RCC 7860 (cell line): ENCODE measurements at places on chromosomes 3 and 15.

- DNase-seq, result no peak
These were observed 26.3 kb upstream of the GOLGA6C start for GRCh38 chr15:75231836-75232235.

DNA sequence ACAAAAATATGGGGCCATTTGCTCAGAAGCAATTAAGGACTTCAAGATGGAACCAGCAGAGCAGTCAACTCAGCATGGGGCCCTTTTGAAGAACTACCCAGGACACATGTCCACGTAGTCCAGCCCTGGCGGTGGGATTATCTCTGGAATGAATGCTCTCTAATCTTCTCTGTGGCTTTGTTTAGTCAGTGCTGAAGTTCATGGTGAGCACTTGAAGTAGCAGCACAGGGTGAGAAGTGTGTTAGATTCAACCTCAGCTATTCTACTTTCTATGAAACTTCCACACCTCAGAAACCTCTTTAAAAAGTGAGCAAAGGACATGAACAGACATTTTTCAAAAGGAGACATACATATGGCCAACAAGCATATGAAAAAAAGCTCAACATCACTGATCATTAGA lies 74.4 kb downstream of the THRB start:
- DNase-seq, result no peak

- no peak for DNase-seq
These were observed at the start of gene FGF7 for GRCh38 chr15:49423021-49423420. Gene FGF7 (plus strand): TSS chr15:49423242. CDS start chr15:49424298, 1,056 bp downstream.

DNA sequence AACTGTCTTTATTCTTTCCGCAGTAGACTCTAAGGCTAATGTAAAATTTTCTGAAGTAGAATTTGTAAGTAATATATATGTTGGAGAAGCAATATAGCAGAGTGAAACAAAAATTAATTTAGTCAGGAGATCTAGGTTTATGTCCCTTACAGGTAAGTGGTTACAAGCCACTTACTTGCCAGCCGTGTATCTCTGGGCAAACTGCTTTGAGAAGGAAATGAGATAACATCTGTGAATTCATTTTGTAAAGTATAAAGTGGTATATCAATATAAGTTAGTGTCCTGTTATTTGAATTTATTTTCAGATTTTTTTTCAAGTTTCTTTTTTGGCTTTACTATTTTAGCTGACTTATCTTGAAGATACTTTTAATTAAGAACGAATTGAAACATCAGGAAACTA lies 5.5 kb downstream of the DAZL start:
- DNase-seq, result no peak

DNA sequence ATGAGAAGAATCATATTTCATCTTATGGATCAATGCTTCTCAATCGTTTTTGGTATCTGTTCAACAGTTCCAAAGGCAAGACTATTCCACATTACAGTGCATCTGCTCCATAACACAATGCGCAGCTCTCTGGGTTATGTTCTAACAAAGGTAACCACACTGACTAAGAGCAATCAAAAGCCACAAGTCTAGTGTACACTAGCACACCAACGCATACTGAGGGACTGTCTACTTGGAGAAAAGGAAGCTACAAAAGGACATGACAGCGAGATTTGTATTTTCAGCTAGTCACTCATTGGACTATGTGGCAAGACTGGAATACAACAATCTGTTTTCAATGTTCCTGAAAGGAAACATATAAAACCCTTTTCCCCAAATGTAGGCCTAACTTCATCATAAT lies 35.8 kb downstream of the SETD2 start:
- no peak for DNase-seq

DNA sequence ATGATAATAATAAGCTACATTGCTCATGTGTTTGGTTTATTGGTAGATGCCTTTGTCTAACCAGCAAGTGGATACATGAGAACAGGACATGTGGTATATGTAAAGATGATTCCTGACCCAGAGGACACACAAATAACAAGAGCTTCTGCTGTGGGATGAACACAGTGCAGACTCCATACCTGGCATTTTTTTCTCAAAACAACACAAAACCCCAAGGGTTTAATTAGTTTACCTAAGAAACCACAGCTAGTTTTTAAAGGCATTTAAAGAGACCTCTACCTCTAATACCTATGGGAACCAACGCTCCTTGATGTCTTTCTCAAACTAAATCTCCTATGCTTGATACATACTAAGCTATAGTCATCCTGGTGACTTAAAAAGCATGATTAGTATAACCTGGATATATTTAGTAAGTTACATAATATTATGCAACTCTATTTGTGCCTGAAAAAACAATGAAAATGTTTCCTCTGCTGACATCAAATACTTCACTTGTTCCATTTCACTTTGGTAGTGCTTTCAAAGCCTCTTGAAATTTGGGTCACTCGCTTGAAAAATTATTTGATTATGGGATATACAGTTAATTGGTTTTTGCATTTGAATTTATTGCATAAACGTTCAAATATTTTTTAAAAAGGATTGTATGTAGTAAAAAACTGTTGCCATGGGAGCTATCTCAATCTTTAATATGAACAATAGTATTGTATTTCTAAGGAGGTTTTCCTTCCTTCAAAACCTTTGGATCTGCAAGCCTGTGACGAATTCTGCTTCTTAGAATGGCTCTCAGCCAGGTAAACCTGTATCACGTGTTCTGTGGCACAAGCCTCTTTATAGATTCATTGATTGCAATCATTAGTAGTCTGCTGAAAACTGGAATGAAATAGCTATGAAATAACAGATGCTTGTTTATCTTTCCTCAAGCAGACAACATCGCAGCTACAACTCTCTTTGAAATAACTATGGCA lies 233.0 kb upstream of the KCNMB2 start:
- no peak for DNase-seq

DNA sequence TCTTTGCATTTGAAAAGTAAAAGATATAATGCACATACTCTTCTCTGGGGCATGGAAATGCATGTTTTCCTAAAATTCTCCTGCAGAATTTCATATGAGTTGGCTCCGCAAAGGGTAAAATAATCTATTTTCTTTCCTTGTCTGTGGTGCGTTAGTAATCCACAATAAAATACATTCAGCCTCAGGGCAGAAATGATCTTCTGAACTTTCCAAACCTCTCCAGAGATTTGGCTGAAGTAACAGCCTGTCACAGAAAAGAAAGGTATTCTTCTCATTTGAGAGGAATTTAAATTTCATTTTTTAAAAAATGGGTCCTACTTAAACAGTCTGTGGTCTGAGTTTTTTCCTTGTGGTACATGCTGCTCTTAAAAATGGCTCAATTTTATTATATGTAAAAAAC lies 182.7 kb upstream of the DCBLD2 start:
- no peak for DNase-seq

GRCh38 chr3:61667814-61668213 lies 106.4 kb downstream of the PTPRG start:
- no peak for DNase-seq

DNA sequence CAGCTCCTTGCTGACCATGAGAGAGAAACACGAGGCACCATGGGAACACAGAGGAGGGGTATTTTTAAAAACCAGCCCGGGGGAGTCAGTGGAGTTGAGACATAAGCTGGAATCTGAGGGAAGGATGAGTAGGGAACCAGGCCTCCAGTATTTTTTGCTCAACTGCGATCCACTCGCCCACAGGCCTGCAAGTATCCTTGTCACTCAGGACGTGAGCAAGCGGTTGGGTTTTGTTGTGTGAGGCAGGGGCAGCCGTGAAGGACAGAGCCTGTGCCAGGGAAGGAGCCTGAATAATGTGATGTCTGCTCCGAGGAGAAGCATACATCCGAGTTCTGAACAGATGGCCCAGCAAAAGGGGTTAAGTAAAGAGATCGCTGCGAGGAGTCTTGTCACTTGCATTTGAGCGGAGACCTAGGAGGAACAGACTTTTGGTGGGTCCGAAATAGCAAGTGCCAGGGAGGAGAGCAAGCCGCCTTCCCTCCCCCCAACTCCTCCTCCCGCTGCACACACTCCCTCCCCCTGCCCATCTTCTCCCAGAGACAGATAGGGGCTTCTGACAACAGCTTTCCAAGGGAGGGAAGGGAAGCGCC lies 20.4 kb upstream of the NTRK3 start:
- DNase-seq, result no peak

GRCh38 chr3:177944228-177944661 lies 592.0 kb upstream of the KCNMB2 start:
- no peak for DNase-seq

GRCh38 chr3:183526838-183527427 lies 28.6 kb downstream of the KLHL6 start:
- DNase-seq, result no peak

GRCh38 chr15:40595773-40596172 lies 1.7 kb downstream of the KNL1 start:
- DNase-seq, result no peak

DNA sequence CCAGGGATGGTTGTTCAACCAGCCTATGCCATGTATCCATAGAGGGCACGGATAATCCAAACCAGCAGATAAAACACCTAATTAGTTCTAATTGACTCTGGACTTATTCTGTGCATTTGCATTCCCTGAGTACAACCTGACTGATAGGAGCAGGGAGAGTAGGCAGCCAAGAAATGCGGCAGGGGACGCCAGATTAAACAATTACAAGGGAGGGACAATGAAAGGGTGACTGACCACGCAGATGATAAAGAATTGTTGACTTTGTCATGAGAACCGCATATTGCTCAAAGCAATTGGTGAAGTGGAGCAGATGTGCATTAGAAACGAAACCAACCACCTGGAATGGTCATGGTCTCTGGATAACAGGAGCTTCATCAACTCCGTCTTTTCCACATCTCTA lies 369.1 kb upstream of the FRG2C start:
- no peak for DNase-seq

DNA sequence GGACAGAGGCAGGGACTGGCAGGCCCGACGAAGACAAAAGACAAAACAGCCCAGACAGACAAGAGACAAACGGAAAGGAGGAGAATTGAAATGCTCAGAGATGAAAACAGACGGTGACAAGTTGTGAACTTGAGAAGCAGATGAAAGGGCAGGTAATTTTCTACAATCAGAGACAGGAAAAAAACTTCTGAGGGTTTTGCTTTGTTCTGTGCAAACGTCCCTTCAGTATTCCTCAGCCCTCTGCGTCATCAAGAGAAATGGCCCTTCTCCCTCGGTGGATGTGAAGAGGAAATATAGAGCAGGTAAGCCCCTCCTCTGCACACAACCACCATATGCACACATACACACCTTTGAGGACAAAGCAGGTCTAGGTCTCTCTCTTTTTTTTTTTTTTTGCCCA lies 206.6 kb downstream of the UACA start:
- DNase-seq, result no peak

GRCh38 chr3:45182915-45183871 lies 37.0 kb upstream of the CDCP1 start:
- peak; percentile 51 for DNase-seq

DNA sequence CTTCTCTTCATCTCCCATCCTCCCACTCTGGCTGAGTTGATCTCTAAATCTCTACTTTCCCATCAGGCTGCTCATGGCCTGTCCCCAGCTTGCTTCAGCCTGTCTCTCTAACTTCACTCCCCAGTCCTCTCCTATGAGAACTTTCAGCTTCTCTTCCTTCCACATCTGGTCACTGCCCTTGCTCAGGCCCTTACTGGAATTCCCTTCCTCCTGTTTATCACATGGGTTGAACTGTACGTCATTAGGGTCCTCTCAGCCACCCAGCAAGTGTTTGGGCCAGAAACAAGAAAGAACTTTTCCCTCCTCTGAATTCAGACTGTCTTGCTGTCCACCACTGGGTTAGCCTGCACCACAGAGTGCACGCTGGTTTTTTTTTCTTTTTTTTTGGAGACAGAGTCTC lies 5.0 kb downstream of the PTPN23 start:
- no peak for DNase-seq

DNA sequence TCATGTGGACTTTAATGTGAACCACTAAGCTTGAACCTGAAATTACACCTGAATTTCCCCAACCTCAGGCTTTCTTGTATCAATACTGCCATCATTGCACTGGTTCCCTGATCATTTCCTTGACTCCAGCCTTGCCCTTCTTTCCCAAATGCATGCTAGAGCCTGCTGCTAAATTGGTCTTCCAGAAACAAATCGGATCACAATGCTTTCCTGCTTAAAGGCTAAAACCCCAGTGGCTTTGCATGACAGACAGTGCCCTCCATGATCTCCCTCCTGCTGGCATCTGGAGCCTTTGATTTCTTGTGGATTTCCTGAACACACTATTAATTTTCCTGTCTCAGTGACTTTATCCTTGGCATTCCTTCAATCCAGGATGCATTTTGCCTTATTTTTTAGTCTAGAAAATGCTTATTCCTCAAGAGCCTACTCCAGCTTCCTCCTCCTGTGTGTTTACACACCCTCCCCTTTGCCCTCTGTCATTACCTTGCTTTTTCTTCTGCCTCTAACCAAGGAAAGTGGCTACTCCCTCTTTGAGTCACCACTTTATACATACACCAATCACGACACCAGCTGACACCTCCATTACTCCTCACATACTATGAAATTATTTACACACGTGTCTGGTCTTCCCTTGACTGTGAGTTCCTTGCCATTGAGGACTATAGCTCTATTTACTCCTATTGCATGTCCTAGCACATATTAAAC lies 214.6 kb downstream of the KCNAB1 start:
- DNase-seq, result peak; percentile 20

GRCh38 chr15:67944010-67944641 lies 104.3 kb upstream of the RNU6-1 start:
- DNase-seq, result no peak

DNA sequence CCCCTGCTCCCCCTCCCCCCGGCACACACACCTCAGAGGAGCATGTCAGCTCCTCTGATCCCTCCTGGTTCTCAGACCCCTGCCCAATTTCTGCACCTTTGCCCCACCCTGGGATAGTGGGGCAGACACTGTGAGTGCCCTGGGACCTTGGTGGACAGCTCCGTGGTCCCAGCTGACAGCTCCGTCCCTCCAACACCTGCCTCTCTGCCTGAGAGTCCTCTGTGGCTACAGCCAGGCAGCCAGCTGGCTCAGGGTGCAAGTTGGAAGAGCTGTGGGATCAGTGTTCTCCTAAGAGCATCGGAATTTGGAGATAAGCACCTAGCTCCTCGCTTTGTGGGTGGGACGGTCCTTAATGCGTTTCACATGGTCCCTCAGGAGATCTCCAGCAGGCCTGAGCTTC lies 43.7 kb upstream of the PGPEP1L start:
- DNase-seq, result no peak

GRCh38 chr3:139301183-139301582 lies 42.6 kb upstream of the MRPS22 start:
- DNase-seq, result peak; percentile 45
